NT2/D1 (cell line): ENCODE measurements at places on chromosomes 13 and 19.
A peak's percentile ranks its signal among the peaks of the same experiment; 100 is the strongest.

DNA sequence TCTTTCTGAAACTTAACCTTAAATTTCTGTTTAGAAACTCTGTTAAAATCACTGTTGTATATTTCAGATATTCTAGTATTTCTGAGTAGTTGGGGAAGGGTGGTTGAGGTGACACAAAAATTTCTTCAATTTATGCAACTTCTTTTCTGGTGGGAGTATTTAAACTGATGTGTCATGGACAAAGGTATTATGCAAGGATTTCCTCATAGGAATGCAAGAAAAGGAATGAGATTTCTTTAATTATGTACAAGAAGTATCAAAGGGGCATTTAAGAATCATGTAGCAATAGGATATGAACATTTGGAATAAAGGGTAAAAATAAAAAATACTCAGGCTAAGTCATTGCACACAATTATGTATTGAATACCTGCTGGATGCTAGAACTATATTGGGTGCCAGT lies 575.8 kb upstream of the KLF12 start:
- no peak for DNase-seq

GRCh38 chr19:29277102-29277501 lies 64.2 kb upstream of the UQCRFS1 start:
- no peak for DNase-seq

DNA sequence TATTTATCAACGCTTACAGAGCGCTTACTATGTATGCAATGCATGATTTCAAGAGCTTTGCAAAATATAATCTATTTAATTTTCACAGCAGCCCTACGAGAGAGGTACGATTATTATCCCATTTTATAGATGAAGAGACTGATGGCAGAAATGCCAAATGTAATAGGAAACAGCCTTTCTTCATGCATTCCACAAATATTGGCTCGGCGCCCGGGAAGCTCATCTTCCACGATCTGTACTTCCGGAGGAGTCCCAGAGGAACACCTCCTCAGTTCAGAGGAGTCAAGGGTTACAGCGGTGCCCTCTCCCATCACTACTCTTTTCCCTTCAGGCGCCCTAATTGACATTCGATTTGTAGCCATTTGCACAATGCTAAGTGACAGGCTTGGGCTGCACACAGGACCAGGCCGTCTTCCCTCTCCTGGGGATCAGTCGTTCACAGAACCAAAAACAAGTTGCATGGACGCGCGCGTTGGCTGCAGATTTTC lies 1.1 kb upstream of the ARHGAP35 start:
- no peak for DNase-seq

DNA sequence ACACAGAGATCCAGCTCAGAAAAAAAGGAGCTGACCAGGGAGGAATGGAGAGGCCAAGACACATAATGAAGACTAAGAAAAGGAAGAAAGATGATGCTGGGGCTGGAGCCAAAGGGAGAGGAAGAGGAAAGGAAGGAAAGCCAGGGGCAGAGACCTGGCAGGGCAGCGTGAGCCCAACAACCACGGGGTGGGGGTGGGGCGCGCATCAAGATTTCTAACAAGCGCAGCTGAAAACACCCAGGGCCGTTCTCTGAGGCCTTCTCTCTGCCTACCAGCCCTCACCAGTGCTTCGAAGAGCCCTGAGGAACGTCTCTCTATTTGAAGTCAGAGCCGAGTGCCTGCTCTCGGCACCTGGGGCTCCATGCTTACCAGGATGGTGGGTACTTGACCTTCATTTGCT lies 23.6 kb upstream of the POU2F2 start:
- no peak for DNase-seq

DNA sequence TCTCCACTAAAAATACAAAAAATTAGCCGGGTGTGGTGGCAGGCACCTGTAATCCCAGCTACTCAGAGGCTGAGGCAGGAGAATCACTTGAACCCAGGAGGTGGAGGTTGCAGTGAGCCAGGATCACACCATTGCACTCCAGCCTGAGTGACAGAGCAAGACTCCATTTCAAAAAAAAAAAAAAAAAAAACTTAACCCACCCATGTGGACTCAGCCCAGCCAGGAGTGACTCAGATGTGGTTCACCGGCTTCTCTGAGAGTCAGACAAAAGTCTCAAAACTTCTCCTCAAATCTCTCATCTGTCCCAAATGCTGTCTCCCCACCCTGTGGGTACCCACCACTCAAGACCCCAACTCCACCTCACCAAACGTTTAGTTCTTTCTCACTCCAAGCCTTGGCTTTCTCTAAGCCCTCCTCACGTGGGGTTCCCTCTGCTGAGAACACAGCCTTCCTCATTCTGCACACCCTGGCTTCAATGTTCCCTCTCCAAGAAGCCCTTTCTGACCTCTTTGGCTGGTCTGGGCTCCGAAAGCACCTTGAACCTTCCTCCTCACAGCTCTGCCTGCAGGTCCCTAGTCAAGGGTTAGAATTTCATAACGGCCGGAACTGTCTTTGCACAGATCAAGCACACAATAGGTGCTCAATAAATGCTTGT lies 11.1 kb upstream of the RAB3A start:
- no peak for DNase-seq

- no peak for DNase-seq
These were observed 4.9 kb downstream of the SIAH3 start for GRCh38 chr13:45846681-45847080.

- DNase-seq: no peak
These were observed 98.2 kb upstream of the MCF2L start for GRCh38 chr13:112870737-112871287.

DNA sequence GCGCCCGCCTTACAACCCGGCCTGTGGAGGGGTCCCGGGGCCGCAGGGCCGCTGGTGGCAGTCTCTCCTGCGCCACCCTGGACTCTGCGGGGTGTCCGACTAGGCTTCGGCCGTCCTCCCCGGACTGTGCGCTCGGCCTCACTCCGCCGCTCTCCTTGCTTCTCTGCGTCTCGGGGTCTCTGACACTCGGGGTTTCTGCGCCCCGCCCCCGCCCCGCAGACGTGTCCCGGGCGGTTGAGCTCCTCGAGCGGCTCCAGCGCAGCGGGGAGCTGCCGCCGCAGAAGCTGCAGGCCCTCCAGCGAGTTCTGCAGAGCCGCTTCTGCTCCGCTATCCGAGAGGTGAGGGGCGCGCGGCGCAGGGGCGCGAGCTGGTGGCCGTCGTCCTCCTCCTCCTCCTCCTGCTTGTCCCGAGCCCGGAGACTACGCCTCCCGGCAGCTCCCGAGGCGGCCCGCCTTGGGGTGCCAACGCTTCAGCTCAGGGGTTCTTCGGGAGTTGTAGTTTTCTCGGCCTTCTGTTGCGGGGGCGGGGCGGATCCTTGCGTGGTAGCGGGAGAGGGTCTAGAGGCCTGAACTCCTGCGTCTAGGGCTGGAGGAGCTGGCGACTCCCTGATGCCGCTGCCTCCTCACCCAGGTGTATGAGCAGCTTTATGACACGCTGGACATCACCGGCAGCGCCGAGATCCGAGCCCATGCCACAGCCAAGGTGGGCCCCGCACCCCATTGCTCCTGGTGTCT lies 627 bp downstream of the LIN7B start:
- no peak for DNase-seq

- DNase-seq: no peak
These were observed 302.9 kb downstream of the LMO7 start for GRCh38 chr13:75938811-75939560.

DNA sequence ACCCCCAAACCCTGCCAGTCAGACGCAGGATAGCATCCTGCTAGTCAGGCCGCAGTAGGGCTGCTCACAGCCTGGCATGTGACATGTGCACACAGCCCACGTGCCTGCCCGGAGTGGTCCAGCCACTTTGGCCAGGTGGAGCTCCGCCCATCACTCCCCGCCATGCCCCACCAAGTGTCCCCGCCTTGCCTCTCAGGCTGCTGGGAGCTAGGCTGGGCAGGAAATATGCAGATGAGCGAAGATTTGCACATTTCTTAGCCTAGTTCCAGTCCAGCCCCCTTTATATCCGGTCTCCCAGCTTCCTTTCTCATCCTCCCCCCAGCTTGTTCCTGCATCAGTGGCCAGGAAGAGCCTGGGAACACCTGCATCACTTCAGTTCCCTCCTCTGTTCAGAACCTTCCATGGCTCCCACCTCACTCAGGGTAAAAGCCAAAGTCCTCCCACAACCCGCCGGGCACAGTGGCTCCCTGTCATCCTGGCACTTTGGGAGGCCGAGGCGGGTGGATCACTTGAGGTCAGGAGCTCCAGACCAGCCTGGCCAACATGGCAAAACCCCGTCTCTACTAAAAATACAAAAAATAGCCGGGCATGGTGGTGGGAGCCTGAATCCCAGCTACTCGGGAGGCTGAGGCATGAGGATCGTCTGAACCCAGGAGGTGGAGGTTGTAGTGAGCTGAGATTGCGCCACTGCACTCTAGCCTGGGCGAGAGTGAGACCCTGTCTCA lies 2.3 kb upstream of the DOCK6 start:
- DNase-seq: no peak

DNA sequence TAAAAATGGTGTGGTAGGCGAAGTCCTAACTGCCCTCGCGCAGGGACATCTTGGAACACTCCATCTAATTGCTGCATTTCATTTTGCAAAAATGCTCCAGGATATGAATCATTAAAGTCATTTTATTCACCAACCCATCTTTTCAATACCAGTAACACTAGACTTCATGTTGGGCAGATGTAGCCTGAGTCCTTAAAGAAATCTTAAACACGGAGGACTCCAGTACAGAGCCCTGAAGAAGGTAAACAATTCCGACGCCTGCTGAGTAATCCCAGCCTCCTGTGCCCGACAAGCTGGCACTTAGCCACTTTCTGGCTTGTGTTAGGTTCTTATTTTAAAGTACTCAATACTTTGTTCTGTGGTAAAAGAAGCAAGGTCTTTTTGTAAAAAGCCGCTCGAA lies 58.0 kb upstream of the IRS2 start:
- no peak for DNase-seq

DNA sequence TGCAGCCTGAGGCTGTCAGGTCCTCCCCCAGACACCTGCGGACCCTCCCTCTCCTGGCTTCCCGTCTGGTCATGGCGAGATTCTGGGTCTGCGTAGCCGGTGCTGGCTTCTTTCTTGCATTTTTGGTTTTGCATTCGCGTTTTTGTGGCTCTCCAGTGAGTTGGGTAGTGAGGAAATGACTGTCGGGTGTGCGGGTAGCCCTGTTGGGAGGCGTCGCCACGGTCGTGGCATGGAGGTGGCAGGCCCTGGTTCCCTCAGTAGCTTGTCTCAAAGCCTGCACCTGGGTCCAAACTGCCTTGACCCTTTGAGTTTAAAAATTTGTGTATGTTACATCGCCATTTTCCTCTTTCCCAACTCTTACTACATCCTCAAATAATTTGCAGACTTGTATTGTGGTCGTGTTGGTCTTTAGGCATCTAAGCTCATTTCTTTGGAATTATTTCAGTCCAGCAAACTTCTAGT lies 344 bp downstream of the NHLRC3 start:
- no peak for DNase-seq

GRCh38 chr19:16527971-16528521 lies 14.2 kb downstream of the CHERP start:
- DNase-seq: no peak

GRCh38 chr13:93086329-93086728 lies 140.3 kb upstream of the GPC6 start:
- no peak for DNase-seq

DNA sequence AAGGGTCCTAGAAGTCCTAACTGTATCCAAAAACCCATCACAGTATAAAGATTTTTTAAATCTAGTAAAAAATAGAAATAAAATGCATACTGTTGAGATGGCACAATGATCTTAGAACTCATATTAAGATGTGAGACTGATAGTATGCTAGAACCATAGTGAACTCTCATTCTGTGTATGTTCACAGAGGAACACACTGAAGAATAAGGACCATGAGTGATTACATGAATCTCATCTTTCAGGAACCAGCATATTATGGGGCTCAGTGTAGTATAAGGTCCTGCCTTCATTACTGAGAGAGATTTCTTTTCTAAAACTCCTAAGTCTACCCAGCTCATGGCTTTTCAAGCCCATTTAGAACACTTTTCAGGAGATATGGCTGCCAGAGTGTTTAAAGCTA lies 59.8 kb upstream of the RFC3 start:
- DNase-seq: no peak

DNA sequence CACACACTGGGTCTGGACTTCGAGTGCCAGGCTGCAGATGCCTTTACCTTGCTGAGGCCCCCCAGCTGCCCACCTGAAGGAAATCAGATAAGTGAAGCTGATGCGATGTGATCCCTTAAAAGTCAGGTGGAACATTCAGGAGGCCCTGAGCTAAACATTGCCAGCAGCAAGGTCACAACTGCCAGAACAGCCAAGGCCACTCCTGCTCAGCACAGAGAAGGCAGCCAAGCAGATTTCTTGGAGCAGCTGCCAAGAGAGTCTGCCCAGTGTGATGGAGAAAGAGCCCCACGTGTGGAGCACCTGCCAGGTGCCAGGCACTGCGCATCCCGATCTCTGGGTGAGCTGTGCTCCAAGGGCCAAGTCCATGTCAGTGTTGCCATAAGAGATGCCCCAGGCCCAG lies 20.6 kb upstream of the UQCRFS1 start:
- no peak for DNase-seq

DNA sequence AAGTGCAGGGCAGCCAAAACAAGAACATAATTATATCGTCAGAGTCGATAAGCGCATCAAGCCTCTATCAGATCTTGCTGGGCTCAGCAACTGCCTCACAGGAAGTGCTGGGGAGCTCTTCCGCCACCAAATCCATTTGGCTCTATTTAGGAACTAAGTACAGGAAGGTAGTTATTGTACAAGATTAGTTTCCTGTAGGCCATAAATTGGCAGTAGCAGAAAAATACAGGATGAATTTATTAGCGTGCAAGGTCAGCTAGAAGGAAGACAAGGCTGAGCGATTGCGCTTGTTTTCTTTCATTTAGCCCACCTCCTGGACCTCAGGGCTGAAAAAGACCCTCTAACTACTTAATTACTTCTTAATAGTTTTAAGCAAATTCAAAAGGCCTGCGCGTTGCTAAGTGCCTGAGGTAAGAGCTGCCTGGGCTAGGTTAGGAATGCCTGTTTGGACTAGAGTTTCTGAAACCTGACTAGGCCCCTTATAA lies 118.5 kb downstream of the IRS2 start:
- DNase-seq: peak; percentile 25

DNA sequence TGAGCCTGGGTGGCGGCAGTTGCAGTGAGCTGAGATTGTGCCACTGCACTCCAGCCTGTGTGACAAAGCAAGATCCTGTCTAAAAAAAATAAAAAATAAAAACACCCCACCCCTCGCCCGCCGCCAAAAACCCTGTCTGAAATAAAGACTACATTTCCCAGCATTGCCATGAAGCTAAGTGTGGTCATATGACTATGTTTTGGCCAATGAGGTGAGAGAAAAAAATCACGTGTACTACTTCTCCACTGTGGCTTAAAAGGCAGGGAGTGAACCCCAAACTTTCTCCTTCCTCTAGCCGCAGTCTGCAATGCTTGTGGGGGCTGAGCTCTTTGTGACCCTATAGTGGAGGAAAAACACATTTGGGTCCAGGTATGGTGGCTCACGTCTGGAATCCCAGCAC lies 54.9 kb downstream of the COLGALT1 start:
- DNase-seq: no peak

DNA sequence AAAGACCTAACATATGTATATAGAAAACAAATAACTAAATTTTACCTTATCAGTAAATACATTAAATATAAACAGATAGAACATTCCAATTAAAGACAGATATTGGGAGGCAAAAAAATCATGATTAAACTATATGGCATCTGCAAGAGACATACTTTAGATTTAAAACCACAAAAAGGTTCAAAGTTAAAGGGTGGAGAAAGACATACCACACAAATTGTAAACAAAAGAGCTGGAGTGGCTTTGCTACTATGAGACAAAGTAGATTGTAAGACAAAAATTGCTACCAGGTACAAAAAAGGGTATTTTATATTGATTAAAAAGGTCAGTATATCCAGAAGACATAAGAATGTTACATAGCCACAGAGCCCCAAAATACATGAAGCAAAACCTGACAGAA lies 200.2 kb downstream of the KCNRG start:
- DNase-seq: no peak
